Tongue (tissue), 3 donors: ENCODE measurements at places on chromosomes 13 and 19. TPM values are rescaled to one million over a fixed set of nuclear protein-coding genes. Genes with fewer than 3 reads are reported as not detected.

Gene CLIP3
- total RNA-seq = 5.7 TPM

Gene SLC1A6
- 0.21 TPM for total RNA-seq

Gene PLIN4
- total RNA-seq = 38.0 TPM

Gene DPY19L3
- 35.3 TPM for total RNA-seq

Gene ZNF808
- total RNA-seq = 48.0 TPM

Gene KIR2DL4
- total RNA-seq = not detected

Gene ZIM2
- total RNA-seq = 6.1 TPM

DNA sequence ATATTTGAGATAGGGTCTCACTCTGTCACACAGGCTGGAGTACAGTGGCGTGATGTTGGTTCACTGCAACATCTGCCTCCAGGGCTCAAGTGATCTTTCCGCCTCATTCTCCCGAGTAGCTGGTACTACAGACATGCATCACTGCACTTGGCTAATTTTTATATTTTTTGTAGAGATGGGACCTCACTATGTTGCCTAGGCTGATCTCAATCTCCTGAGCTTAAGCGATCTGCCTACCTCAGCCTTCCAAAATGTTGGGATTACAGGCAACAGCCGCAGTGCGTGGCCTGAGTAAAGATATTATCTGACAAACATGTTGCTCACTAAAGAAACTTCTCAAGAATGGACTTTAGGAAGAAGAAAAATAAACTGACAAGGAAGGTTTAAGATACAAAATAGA lies 125.4 kb upstream of the ABCC4 start:
- DNase-seq = no peak

GRCh38 chr13:52187029-52187423 lies 27.6 kb upstream of the NEK3 start:
- no peak for DNase-seq

GRCh38 chr19:34589730-34590129 lies 87.2 kb downstream of the SCGB2B2 start:
- no peak for DNase-seq

- DNase-seq = no peak
Measured at GRCh38 chr13:22561581-22561980, 619.2 kb upstream of the SGCG start.

GRCh38 chr19:18332917-18333530 lies 7.4 kb upstream of the PGPEP1 start:
- DNase-seq = no peak

DNA sequence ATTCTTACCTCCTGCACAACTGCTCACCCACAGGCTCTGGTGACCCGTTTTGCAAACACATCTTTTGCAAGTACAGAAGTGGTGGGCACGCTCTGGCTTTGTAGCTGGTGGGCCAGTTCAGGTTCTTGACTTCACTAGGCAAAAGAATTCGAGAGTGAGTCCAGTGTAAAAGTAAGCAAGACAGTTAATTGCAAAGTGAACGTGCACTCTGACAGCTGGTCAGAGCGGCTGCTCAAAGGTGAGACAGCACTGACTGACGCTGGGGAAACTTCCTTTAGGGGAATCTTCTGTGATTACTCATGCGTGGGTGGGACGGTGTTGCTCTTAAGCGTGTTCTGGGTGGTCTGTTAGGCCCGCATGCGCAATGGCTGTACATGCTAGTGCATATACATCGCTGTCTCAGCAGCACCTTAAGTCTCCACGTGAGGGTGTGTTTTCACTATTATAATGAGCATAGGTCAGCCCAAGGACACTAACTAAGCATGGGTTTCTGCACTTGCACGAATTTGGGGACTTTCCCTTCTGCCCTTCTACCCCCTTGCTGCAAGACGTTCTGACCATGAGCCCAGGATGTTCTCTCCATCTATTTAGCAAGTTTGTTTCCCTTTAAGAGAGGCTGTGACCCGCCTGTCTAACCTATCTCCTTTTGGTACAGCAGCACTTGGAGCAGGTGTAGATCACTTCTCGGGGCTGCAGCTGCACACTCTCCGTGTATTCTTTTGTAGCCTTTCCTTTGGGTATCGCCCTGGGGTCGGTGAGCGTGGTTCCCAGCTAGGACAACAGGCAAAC lies 30.2 kb upstream of the CD33 start:
- DNase-seq = no peak

DNA sequence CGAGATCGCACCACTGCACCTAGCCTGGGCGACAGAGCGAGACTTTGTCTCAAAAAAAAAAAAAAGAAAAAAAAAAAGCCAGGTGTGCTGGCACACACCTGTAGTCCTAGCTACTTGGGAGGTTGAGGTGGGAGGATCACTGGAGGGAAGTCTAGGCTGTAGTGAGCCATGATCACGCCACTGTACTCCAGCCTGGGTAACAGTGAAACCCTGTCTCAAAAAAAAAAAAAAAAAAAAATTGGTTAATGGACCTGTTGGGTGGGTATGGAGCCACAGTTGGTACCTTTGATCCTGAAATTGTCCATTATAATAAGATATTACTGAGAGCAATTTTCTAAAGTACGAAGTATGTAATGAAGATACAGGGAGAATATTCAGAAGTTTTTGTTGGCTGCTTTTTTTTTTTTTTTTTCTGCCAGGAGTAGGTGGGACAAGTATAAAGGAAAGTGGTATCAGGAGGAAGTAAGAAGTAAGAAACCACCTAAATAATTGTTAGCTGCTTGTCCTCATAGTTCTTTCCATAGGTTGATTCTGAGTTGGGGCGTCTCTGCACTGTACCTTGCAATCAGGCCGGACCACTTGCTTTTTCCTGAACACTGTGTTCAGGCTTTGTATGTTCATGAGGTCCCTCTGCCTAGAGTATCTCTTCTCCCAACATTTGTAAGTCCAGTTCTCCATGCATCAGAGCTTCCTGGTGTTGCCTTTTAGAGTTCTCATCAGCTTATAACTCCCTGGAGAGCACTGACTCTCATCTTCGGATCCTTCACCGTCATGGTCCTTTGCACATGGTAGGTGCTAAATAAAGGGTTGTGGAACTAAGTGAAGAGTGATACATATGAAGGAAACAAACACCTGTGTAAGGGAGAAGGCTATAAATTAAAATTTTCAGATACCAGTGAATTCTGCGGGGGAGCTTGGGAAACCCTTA lies 31.7 kb downstream of the ARHGAP35 start:
- DNase-seq = no peak

DNA sequence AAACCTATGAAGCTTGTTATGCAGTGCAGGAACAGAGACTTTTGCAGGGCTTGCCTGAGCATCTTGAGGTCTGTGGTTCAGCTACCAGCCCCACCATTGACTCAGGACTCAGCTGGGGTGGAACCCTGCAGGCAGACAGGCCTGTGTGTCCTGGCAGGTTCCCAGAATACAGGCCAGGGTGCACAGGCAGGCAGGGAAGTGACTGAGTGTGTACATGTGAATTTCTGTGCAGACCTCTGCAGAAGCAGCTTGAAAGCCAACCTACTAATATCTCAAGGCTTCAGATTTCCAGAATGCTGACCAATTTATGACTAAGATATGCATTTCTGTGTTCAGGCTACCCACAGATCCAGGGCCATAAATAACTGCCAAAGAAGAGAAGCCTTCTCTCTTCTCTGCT lies 254.4 kb downstream of the DLEU7 start:
- no peak for DNase-seq

GRCh38 chr19:4172861-4173473 lies 9.4 kb downstream of the SIRT6 start:
- peak; percentile 81 for DNase-seq

DNA sequence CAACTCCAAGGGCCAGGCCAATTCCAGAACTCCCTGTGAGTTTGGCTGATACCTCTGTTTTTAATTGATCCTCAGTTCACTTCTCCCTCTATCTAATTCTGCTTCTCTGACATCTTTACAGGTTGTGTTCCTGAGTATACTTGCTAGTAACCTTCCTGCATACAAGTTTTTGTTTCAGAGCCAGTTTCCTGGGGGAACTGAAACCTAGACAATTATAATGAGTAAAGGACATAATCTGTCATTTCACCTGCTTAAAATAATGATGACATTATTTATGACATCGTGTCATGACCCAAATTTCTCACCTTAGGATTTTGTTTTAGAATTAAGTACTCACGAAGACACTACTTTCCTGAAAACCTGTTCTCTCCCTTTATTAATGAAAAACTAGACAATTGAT lies 12.5 kb upstream of the MYCBP2 start:
- no peak for DNase-seq

GRCh38 chr19:42132030-42132628 lies at the start of gene POU2F2:
Gene POU2F2, minus strand, starts transcription at chr19:42132446. Its CDS starts 35 bp downstream, at chr19:42132411.
- DNase-seq = no peak

- no peak for DNase-seq
Measured at GRCh38 chr13:32663660-32664059, 77.4 kb downstream of the PDS5B start.

DNA sequence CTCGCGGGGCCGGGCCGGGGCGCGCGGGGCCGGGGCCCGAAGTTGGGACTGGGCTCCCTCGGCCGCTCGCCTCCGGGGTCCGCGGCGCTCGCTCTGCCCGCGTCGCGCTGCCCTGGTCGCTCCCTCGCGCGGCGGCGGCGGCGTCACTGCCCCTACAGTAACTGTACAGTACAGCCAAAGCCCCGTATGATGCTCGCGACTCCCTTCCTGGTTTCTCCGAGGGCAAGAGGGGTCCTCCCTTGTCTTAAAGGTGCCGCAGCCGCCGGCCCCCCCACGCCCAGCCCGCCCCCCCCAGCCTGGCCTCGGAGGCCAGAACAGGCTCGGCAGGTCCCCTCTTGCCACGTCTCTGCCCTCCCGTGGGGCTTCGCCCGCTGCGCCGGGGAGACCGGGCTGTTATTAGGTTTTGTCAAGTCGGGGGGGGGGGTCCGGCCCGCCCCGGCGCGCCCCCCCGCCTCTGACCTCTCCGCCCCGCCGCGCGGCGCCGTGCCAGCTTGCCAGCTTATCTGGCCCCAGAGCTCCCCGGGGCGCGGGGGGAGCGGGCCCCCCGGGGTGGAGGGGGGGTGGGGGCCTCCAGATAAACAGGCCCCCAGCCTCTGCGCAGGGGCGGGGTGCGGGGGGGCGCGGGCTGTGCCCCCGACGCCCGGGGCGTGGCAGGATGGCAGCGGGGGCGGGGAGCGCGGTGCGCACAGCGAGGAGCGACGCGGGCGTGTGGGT lies at the start of gene ZBTB7A:
ZBTB7A (minus strand) TSS at position 218 of the 714 bp plus-strand sequence. CDS start 11,667 bp downstream, outside the sequence.
- DNase-seq = peak; percentile 87

DNA sequence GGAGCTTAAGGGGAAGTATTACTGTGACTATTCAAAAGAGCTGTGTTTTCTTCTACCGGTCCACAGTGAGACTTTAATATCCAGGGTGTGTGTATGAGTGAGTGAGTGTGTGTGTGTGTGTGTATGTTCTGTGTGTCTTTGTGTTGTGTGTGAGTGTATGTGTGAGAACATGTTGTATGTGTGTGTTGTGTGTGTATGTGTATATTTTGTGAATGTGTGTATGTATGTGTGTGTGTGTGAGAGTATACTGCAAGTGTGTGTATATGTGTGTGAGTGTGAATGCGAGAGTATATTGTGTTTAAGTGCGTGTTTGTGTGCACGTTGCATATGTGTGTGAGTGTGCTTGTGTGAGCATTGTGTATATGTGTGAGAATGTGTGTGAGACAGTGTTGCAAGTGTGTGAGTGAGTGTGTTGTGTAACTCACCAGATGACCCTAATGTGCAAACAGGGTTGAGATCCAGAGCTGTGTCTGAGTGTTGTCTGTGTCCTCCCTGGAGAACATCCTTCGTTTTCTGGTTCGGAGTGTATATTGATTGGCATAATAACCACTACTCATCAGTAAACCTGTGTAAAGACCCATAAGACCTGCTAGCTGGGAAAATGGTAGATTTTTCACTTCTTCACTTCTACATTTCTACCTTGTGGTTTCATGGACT lies 101.1 kb upstream of the RNF113B start:
- DNase-seq = no peak

DNA sequence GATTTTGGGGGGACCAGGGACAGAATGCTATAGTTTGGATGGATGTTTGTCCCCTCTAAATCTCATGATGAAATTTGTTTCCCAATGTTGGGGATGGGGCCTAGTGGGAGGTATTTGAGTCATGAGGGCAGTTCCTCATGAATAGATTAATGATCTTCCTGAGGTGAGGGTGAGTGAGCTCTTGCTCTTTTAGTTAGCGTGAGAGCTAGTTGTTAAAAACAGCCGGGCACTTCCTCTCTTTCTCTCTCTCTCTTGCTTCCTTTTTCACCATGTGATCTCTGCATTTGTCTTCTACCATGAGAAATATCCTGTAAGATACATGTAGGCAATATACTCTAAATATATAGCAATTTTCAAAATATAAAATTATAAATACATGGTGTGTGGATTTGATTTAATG lies 290.8 kb upstream of the PCDH9 start:
- no peak for DNase-seq

DNA sequence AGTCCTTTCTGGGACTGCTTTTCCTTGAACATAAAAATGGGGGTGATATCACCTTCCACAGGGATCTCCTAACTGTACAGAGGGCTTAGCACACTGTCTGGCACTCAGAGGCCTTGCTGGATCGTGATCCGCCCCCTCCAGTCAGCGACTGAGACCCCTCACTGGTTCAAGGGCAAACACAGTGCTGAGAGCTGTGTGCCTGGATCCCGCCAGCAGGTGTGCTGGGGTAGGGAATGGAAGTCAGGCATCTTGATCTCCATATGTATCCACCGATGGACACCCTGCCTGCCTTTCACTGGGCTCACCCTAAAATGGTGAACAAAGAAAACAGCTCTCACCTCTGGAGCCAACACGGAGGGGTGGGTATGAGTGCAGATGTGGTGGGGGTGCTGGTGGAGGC lies 64.3 kb downstream of the IRS2 start:
- DNase-seq = no peak

DNA sequence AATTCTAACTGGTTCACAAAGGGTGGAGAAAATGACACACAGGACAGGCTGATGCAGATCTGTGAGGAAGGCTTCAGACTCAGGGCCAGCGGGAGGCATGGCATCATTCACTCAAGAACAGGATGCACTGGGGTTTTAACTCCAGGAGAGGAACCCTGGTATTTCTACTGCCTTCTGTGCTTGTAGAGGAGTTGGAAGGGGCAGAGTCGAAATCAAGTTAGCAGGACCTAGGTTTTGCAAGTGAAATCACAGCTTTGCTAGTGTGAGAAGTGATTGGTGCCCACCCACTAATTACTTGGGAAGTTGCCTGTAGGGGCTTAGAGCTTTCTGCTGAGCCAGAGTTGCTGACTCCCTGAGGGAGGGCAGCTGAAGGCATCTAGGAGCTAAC lies 92.7 kb downstream of the AKAP11 start:
- no peak for DNase-seq

DNA sequence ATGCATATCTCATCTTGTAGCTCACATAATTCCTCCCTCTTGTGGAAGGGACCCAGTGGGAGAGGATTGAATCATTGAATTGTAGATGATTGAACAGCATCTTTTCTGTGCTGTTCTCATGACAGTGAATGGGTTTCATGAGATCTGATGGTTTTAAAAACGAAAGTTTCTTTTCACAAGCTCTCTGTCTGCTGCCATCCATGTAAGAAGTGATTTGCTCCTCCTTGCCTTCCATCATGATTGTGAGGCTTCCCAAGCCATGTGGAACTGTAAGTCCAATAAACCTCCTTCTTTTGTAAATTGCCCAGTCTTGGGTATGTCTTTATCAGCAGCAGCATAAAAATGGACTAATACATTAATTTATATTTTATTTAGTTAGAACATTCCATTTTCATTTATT lies 19.6 kb upstream of the ZNF675 start:
- no peak for DNase-seq
